Adrenal gland (tissue), 19 donors: ENCODE measurements at places on chromosomes 11 and 22. TPM values are rescaled to one million over a fixed set of nuclear protein-coding genes. Genes with fewer than 3 reads are reported as not detected.

The SYT13 gene
- polyA plus RNA-seq: 1.8 TPM

The CASP1 gene
- polyA plus RNA-seq: 18.6 TPM

The POU2AF3 gene
- polyA plus RNA-seq: 0.81 TPM

GRCh38 chr11:73384531-73384871 is 8.3 kb downstream of the RELT start:
- H3K4me1 ChIP-seq: peaks cover 30% of the 10 kb centered on the region
- no peak for DNase-seq
- H3K4me3 ChIP-seq: no peak overlapping the region
- no peaks in the 10 kb centered on the region for H3K27me3 ChIP-seq
- no peaks in the 10 kb centered on the region for H3K36me3 ChIP-seq
- peak overlapping the region; percentile 24 for H3K27ac ChIP-seq

- no peaks in the 10 kb centered on the region for H3K27me3 ChIP-seq
- no peaks in the 10 kb centered on the region for H3K4me1 ChIP-seq
- H3K36me3 ChIP-seq: no peaks in the 10 kb centered on the region
Measured at GRCh38 chr22:23606204-23607131, 25.7 kb downstream of the DRICH1 start.

The TEAD1 gene
- 3.9 TPM for polyA plus RNA-seq

DNA sequence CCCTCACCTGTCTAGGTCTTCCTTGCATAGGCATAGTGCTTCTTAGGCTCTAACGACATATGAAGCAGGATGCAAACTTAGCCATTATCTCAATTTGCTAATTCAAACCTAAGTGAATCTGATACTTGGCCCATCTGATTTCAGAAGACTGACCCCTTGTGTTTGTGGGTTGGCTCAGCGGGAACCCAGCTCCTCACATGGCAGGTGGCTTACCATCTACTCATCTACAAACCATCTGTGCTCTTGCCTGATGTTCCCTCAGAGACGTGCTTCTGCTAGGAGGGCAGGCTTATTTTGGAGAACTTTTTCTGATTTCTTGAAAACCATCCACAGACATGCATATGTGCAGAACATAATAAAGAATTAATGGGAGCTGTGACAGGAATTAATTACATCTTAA is 15.2 kb downstream of the ELMOD1 start:
- no peaks in the 10 kb centered on the region for H3K4me1 ChIP-seq
- H3K27ac ChIP-seq: no peak overlapping the region
- no peaks in the 10 kb centered on the region for H3K36me3 ChIP-seq
- DNase-seq: no peak
- H3K4me3 ChIP-seq: no peak overlapping the region

The CFAP68 gene
- 59.6 TPM for polyA plus RNA-seq

DNA sequence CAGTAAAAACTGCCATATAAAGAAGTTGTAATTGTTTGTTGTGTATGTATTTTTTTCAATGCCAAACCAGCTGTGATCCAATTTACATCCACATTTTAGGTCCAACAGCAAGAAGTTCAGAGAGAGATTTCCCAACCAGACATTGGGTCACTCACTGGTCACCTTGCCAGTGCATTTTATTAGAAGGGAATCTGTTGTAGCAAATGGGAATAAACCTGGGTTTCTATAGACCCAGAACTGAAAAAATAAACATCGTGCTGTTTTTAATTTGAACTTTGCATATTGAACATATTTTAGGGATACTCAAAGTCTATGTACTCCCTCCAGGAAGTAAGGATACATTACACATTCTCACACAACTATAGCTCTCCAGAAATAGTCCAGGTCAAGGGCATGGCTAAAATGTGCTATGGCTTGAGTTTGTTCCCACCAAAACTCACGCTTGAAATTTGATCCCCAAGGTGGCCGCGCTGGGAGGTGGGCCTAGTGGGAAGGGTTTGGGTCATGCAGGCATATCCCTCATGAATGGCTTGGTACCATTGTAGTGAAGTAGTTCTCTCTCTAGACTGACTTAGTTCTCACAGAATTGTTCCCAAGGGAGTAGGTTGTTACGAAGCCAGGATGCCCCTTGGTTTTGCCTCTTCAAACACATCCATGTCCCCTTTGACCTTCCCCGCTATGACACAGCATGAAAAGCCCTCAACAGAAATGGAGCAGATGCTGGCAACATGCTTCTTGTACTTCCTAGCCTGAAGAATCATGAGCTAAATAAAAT is 90.9 kb downstream of the RRAS2 start:
- H3K4me3 ChIP-seq: no peak overlapping the region
- H3K36me3 ChIP-seq: no peaks in the 10 kb centered on the region
- no peaks in the 10 kb centered on the region for H3K4me1 ChIP-seq
- no peak overlapping the region for H3K27ac ChIP-seq
- no peak for DNase-seq

- DNase-seq: no peak
- no peaks in the 10 kb centered on the region for H3K4me1 ChIP-seq
- H3K36me3 ChIP-seq: no peaks in the 10 kb centered on the region
- no peak overlapping the region for H3K27ac ChIP-seq
- no peak overlapping the region for H3K4me3 ChIP-seq
- H3K27me3 ChIP-seq: no peaks in the 10 kb centered on the region
Measured at GRCh38 chr11:133506023-133506422, 26.3 kb downstream of the OPCML start.

The CATSPERZ gene
- not detected for polyA plus RNA-seq

GRCh38 chr22:48222742-48223487 is 1460.5 kb downstream of the TBC1D22A start:
- no peaks in the 10 kb centered on the region for H3K27me3 ChIP-seq
- DNase-seq: no peak
- no peaks in the 10 kb centered on the region for H3K36me3 ChIP-seq

The BIK gene
- 3.4 TPM for polyA plus RNA-seq

The NAALADL1 gene
- polyA plus RNA-seq: 2.5 TPM

The CNIH2 gene
- polyA plus RNA-seq: 13.4 TPM

- no peaks in the 10 kb centered on the region for H3K4me1 ChIP-seq
- H3K36me3 ChIP-seq: no peaks in the 10 kb centered on the region
- H3K27ac ChIP-seq: no peak overlapping the region
- no peak overlapping the region for H3K4me3 ChIP-seq
Measured at GRCh38 chr11:76987203-76987602, 47.0 kb upstream of the B3GNT6 start.

DNA sequence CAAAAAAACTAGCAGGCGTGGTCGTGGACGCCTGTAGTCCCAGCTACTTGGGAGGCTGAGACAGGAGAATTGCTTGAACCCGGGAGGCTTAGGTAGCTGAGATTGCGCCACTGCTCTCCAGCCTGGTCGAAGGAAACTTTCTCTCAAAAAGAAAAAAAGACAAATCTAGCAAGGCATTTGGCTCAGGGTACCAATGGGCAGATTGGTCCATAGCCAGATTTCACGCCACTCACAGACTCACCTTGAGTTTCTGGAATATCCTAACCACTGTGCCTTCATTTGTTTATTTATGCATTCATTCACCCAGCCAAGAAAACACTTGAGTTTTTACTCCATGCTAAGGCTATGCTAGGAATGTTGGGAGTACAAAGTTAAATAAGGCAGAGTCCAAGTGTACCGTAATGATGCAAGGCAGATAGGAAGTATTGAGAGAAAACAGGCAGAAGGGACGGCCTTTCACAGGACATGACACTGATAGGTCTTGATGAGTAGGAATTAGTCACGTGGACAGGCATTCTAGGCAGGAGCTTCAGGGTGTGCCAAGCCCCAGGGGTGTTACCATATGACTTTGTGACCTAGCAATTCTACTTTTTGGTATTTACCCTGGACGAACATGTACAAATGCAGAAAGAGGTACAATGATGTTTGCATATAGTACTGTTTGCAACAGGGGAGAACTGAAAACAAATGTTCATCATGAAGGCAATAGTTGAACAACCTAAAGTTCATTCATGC is 3.0 kb upstream of the PACSIN3 start:
- H3K4me3 ChIP-seq: no peak overlapping the region
- no peaks in the 10 kb centered on the region for H3K36me3 ChIP-seq
- no peak for DNase-seq

DNA sequence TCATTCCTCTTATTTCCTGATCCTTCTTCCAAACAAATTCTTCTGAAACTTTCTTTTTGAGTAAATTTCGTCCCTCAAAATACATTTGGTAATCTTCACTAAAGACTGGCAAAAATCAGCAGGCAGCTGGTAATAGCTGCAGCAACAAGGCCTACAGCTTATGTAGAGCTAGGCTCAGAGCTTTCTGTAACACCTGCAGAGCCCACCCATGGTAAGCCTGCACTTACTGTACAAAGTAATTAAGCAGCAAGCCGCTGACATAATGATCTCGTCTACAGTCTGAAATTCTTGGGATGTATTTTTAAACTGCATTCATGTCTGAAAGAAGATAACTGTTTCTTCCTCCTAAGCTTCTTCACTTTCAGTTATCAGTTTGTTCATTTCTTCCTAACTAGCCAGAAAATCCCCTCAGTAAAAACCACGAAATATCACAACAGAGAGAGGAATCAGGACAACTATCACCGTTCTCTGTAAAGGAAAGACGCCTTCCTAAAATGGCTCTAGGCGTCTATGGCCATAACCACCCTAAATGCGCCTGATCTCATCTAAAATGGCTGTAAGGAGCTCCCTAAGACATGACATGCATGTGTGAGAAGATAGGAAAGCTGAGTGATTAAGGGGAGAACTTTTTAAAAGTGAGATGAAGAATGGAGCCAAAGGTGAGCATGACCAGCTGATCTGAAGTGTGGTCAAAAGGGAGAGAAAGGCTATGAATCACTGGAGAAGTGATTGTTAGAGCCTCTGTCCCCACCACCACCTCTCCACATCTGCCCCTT is 56.2 kb downstream of the DENND5A start:
- DNase-seq: no peak
- H3K4me3 ChIP-seq: no peak overlapping the region
- no peaks in the 10 kb centered on the region for H3K36me3 ChIP-seq
- peaks cover 14% of the 10 kb centered on the region for H3K4me1 ChIP-seq

The GPHA2 gene
- not detected for polyA plus RNA-seq

DNA sequence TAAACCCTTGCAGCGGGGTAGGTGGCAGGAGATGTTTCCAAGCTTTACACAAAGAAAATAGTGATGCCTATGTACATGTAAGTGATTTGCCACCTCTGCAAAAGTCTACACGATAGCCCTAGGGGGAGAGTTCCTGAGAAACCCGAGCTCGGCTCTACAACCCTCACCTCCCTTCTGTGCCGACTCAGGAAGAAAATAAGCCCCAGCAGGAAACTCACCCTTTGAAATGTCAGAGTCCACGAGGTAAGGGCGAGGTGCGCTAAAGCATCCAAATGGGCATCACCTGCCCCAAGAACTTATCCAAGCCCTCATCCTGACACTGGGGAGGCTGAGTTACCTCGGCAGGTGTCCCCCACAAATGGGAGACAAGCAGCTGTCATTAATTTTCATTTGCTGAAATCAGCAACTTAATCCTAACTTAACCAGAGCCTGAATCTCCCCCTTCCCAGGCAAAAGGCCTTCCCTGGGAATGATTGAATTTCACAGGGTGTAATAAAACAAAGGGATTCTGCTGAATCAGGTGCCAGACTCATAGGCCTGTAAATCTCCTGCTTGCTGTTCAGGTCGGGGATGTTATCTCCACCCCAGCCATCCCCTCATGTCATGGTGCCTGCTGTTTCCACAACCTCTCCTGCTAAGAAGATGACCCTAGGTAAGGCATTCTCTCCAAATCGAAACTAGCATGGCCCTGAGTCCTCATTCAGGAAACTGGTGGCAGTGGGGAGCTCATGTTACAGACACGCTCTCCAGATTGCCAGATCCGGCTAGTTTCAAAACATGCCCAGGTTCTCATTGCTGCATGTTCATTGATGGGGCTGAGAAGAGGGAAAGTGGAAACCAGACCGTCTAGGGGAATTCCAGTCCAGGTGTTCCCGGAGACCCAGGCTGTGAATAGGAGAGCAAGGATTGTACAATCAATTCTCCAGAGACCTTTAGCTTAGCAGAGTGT is 105.3 kb upstream of the KIRREL3 start:
- no peaks in the 10 kb centered on the region for H3K36me3 ChIP-seq
- no peak overlapping the region for H3K4me3 ChIP-seq
- DNase-seq: no peak
- H3K27ac ChIP-seq: no peak overlapping the region
- no peaks in the 10 kb centered on the region for H3K4me1 ChIP-seq

The POLA2 gene
- 8.3 TPM for polyA plus RNA-seq

DNA sequence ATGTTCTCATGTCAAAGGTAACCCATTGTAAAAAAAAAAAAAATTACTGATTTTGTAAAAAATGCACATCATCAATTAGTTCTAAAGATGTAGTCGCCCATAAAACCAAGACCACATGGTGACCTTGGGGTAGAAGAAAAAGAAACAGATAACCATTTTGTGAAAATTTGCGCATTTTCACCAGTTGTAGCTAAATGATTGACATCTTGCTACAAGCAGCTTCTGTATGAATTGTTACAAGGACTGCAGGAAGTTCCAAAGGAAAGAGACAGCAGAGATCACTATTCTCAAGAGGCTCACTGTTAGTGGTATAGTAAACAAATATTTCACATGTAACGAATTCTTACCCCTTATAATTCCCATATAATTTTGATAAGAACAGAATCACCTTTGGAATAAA is 48.7 kb downstream of the MAML2 start:
- DNase-seq: no peak
- H3K4me1 ChIP-seq: peaks cover 22% of the 10 kb centered on the region
- no peaks in the 10 kb centered on the region for H3K27me3 ChIP-seq
- H3K4me3 ChIP-seq: no peak overlapping the region
- no peaks in the 10 kb centered on the region for H3K36me3 ChIP-seq
- H3K27ac ChIP-seq: no peak overlapping the region

- H3K4me1 ChIP-seq: peaks cover 18% of the 10 kb centered on the region
- H3K27me3 ChIP-seq: no peaks in the 10 kb centered on the region
- H3K4me3 ChIP-seq: no peak overlapping the region
Measured at GRCh38 chr11:1481483-1481825, 5.1 kb downstream of the MOB2 start.

DNA sequence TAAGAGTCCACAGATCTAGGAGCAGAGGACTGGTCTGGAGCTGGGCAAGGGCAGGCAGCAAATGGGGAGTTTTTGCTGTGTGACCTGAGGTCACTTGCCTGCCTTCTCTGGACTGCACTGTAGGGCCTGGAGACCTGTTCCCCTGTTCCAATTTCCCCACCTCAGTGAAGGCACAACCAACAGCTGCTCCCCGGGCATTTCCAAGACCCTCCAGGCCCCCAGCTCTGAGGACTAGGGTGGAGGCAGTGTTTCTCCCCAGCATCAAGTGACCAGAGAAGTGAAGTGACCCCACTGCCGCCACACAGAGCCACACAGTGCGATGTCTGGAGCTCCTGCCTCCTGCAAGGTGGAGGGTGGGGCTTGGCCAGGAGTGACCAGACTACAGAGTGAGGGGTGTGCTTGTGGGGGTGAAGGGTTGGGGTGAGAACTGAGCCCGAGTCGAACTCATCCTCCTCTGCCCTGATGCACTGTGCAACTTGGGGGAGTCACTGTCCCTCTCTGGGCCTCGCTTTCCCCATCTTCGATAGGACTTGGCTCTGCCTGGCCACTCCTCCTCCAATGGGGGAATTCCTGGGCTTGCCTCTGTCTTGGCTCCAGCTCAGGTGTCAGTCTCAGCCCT is 21.6 kb downstream of the P2RY2 start:
- H3K27me3 ChIP-seq: no peaks in the 10 kb centered on the region
- H3K4me1 ChIP-seq: peaks cover 5% of the 10 kb centered on the region
- H3K4me3 ChIP-seq: no peak overlapping the region
- no peaks in the 10 kb centered on the region for H3K36me3 ChIP-seq
- H3K27ac ChIP-seq: peak overlapping the region; percentile 34
- DNase-seq: no peak
